Kidney (tissue), 22 donors: ENCODE measurements at places on chromosomes 2 and 18.
A peak's percentile ranks its signal among the peaks of the same experiment; 100 is the strongest.

DNA sequence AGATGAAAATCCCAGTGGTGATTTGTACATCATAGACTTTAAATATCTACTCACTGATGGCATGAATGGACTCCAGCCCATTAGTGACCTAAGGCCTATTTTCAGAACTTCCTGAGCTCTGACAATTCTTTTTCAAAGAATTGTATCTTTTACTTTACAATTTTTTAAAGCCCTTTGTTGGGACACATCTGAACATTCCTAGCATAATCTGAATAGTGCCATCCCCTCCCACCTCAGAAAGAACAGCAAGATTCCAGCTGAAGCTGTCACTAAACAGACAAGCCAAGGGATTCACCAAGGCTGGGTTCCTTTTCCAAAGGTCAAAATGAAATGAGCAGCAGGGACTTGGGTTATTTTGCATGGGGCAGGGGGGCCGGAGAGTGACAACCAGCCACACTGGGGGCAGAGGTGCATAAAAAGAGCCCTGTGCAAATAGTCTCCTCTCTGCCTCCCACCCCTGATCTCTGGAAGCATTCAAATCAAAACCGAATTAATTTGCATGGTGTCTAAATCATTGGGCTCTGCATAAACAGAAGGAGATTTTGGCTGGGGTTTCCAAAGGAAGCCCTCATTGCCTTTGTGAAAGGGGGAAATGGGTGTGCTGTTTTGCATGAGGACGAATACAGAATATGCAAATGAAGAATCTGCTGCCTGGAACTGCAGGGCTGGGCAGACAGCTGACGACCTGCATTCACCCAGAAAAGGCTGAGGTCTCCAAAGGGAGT lies 17.2 kb downstream of the EPHA4 start:
- no peak for DNase-seq

DNA sequence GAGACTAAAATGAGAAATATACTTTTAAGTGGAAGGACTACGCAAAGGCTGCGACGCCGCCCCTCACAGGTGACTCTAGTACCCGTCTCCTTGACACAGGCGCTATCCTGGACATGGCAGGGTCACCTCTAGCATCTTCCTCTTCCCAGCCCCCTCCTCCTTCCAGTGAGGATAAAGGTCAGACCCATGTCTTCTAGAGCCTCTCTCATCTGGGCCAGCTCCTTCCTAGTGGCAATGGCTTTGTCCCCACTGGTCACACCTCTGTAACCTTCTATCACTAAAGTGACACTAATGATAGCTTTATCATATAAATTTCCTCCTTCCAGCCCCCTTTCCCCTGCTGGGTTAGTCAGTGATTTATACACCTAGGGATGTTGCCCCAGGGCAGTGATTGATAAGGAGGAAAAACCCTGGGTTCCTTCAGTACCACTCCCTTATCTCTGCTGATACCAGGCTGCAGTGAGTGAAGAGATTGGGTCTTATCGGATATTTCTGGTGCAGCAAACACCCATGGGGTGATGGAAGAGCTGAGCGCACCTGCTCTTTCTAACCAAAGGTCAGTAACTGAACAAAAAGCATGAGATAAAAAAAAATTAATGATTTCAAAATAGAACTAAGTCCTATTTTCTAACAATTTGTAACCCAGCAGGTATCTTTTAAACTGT lies 62.0 kb upstream of the FZD5 start:
- no peak for DNase-seq

- no peak for DNase-seq
Observed at GRCh38 chr18:45802814-45803492, 22.5 kb upstream of the SIGLEC15 start.

DNA sequence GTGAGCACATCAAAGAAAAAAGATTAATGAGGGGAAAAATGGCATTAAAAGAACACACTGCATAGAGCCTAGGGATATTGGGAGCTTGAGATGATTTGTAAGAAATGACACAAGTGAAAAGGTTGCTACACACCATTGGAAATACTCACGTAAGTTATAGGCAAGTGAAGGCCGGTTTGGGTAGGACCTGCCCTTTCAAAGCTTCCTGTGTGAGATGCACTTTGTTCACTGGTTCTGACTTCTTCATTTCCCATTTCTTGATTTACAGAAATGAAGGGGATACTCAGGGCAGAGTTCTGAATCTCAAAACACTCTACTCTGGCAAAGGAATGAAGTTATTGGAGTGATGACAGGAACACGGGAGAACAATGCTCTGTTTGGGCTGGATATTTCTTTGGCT lies at the start of gene IL18RAP:
Gene IL18RAP (plus strand): TSS at position 251 of the 400 bp plus-strand sequence. CDS start 118 bp downstream, at position 369.
- DNase-seq, result no peak

- DNase-seq, result no peak
Observed at GRCh38 chr18:67608615-67609273, 92.2 kb upstream of the DSEL start.

GRCh38 chr18:28208268-28208667 lies 31.3 kb upstream of the CDH2 start:
- no peak for DNase-seq

GRCh38 chr18:6170604-6171003 lies 244.1 kb downstream of the L3MBTL4 start:
- DNase-seq, result no peak

DNA sequence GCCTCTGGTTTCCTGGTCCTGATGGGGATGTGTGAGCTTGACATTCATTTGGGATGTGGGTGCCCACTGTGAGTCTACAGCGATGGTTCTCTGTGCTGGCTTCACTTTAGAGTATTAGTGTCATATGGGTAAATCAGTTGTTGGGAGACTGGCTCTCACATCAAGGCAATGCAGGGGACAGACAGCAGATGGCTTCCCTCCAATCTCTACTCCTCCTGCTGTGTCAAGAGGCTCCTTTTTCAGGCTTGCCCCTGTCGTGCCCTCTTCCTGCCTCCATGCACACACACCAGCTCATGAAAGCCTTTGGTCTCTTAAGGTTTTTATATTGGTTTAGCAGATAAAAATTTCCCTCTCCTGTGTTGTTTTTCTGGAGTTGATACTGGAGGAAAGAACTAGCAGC lies 315.6 kb downstream of the RDH14 start:
- no peak for DNase-seq

GRCh38 chr2:71379086-71379485 lies 47.5 kb downstream of the ZNF638 start:
- DNase-seq, result no peak

- no peak for DNase-seq
Observed at GRCh38 chr2:164967781-164968228, 12.5 kb upstream of the SLC38A11 start.

- no peak for DNase-seq
Observed at GRCh38 chr2:152730591-152731333, 12.3 kb downstream of the ARL6IP6 start.

DNA sequence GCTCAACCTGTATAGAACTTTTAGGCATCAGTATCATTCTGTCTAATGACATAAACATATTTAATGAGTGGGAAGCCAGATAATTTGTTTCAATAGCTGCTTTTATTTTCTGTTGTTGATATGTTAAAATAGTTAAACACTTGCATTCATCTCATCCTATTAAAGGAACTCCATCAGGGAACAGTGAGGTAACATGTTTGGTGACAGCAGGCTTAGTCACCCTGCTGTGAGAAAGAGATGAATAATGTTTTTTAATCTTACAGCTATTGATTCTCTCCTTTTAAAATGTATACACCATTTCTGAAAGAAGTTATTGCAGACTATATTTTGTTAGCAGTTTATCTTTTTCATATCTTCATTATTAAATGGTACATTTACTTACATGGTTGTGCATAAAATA lies 123.3 kb upstream of the CWC22 start:
- DNase-seq, result no peak

- no peak for DNase-seq
Observed at GRCh38 chr2:235066490-235066889, 114.7 kb downstream of the SH3BP4 start.

DNA sequence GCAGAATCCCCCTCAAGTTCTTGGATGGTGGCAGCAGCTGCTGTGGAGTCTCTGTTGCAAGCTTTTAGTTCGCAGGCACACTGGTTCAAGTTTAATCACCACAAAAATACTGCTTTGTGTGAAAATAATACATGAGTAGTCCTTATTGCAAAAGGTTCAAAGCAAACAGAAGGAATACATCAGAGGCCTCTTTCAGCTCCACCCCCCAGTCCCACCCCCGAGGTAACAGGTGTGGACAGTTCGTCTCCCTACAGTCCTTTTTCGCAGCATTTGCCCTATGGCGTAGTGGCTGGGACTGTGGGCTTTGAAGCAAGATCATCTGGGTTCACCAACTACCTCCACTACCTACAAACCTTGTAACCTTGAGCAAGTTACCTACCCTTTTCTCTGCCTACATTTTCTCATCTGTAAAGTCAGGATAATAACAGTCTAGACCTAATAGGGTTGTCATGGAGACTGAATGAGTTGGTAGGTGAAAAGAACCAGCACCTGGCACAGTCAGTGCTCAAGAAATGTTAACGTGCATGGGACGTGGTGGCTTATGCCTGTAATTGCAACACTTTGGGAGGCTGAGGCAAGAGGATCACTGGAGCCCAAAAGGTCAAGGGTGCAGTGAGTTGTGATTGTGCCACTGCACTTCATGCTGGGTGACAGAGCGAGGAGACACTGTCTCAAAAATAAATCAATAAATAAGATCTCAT lies 61.7 kb downstream of the TCF7L1 start:
- DNase-seq, result no peak

DNA sequence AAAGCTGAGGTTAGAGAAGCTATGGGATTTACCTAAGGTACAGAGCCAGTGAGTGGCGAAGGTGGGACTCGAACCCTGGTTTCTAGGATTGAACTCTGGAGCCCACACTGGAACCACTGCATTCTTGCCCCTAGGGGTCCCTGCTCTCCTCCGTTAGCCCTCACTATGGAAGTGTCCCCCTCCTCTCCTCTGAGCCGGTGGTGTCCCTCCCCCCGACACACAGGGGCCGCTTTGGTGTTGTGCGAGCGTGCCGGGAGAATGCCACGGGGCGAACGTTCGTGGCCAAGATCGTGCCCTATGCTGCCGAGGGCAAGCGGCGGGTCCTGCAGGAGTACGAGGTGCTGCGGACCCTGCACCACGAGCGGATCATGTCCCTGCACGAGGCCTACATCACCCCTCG lies 8.5 kb upstream of the GMPPA start:
- no peak for DNase-seq

GRCh38 chr2:26640781-26641564 lies at the start of gene CIB4:
TSS of gene CIB4 (minus strand) at chr2:26641366. CDS start at chr2:26641314, 52 bp downstream.
- DNase-seq, result peak; percentile 51

GRCh38 chr2:65660340-65660739 lies 227.9 kb upstream of the SPRED2 start:
- peak; percentile 23 for DNase-seq

GRCh38 chr2:21407851-21408250 lies 284.1 kb downstream of the TDRD15 start:
- no peak for DNase-seq

- no peak for DNase-seq
Observed at GRCh38 chr2:158714420-158714819, 80.7 kb upstream of the DAPL1 start.

GRCh38 chr2:89780318-89780717 lies 1088.8 kb downstream of the RPIA start:
- no peak for DNase-seq

DNA sequence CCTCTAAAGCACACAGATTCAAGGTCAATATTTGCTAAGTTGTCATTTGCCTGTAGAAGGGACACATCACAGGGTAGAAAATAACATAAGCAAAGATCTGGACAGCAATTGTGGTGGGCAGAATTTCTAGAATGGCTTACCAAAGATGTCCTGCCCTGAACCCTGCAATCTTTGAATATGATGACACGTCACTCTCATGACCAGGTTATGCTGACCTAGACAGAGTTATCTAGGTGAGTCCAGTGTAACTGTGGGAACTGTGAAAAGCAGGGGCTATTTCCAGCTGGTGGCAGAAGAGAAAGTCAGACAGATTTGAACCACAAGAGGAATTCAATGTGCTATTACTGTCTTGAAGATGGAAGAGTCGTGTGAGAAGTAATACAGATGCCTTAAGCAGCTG lies 112.3 kb upstream of the CNGA3 start:
- no peak for DNase-seq

- DNase-seq, result no peak
Observed at GRCh38 chr2:27849558-27850205, 40.5 kb downstream of the RBKS start.

DNA sequence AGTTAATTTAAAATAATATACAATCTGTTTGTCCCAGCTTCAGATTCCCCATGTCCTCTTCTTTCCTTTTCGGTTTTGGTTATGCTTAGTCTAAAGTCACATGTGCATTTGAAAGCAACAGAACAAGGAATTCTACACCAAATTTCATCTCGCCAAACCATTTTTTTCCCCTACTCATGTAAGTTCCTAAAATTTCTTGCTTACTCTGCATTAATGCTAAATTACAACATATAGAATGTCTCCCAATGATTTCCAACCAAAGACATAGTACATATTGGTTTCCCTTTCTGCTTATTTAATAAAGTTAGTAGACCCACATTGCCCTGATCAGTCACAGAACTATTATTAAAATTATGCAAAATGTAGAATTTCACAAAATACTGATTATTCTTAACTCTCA lies 212.3 kb downstream of the ARHGAP15 start:
- no peak for DNase-seq

DNA sequence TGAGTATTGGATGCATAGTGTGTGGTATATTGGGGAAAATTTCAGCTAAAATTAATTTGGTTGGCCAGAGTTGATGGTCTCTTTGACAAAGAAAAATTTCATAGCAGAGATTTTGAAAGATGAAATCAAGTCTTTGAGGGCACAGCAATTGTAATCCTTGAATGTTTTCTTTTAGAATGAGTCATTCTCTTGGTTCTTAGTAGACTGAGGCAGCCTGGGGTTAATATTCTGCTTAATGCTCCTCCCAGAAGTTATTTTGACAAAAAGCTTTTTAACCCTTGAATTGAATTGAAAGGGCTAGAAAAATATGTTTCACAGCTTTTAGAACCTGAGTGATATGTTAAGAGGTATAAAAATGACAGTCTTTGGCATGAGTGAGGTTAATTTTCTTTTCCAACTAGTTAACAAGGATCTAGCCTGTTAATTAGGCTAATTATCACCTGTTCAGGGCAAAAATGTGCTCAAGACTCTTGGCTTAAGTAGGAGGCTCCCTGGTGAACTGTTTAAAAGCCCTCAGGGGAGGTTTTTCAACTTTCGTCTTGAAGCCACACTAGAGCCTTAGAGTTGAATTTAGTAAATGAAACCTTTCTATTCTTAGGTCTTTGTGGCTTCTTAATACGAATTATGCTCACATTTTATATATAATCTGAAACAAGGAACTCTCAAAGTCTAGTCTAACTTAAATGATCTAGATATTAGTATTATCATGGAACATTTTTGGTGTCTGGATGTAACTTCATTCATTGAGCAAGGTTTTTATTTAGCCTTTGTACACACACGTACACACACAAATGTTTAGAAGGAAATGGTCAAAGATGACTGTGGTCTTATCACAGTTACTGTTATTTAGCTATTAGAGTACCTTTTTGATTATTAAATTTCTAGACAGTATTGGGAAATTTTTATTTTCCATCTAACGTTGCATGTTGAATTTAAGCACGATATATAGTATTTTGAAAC lies 272.5 kb downstream of the ZNF407 start:
- DNase-seq, result no peak

GRCh38 chr2:83071914-83072313 lies 1387.2 kb downstream of the SUCLG1 start:
- no peak for DNase-seq

GRCh38 chr2:190311893-190312634 lies 7.6 kb downstream of the HIBCH start:
- no peak for DNase-seq
